Muscle of arm (tissue), 14 donors: ENCODE measurements at places on chromosomes 6 and 20. TPM values are rescaled to one million over a fixed set of nuclear protein-coding genes. Genes with fewer than 3 reads are reported as not detected.

DNA sequence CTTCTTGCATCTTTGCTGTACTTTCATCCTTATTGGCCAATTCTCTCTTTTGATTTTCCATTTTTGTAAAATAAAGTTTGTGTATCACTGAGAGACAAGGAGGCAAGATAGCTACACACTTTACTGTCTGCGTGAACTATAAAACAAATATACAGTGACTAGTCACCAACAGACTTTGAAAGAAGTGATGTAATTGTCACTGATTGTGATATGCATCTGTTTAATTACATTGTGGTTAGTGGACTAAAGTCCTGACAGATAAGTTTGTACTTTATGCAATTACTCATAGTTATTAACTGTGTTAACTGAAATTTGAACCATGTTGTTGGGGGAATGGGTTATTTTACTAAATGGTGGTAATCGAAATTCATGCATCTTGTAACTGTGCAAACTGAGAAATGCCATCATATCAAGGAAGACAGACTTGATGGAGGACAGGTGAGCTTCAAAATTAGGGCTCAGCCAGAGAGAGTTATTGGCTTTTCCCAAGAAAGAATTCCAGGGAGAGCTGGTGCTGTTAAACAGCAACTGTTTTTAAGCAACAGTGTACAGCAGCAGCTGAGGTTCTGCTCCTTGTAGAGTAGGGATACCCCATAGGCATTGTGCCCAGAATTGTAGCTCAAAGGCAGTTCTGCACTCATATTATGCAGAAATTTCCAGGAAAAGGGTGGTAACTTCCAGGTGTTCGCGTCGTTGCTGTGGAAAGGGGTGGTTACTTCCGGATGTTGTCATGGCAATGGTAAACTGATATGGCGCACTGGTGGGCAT is 62.9 kb downstream of the EFHC1 start:
- no peak for DNase-seq

PACRG gene
- not detected for polyA plus RNA-seq

DNA sequence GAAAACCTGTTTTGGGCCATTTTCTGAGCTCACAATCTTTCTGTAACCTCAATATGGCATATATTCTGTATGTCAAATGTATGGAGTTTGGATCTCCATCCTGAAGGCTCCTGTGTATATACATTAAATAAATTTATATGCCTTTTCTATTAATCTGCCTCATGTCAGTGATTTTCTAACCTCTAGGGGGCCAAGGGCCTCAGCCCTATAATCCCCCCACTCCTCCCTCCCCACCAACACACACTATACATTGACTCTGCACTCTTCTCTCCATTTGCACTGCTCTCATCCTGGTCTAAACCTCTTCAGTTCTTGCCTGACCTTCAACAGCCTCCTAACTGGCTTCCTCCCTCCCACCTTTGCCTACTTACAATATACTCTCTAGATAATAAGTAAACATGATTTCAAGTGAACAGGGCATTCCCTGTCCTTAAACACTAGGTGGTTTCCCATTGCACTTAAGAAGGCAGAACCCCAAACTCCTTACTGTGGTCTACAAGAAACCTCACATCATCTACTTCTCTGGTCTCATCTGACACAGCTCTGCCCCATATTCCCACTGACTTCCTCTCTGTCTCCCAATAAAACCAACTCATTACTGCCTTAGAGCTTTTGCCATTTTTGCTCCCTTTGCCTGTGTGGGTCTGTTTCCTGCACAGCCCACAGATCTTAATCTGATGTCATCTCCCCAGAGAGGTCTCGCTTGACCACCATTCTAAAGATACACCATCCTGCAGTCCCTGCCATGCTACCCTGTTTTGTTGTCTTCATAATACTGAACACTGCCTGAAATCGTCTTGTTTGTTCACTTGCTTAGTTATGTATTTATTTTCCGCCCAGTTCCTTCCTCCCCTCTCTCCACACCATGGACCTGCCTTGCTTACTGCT is 213.7 kb downstream of the SYNE1 start:
- no peak for DNase-seq

GRCh38 chr6:133956416-133957049 is 3.5 kb downstream of the TBPL1 start:
- DNase-seq = no peak

DNA sequence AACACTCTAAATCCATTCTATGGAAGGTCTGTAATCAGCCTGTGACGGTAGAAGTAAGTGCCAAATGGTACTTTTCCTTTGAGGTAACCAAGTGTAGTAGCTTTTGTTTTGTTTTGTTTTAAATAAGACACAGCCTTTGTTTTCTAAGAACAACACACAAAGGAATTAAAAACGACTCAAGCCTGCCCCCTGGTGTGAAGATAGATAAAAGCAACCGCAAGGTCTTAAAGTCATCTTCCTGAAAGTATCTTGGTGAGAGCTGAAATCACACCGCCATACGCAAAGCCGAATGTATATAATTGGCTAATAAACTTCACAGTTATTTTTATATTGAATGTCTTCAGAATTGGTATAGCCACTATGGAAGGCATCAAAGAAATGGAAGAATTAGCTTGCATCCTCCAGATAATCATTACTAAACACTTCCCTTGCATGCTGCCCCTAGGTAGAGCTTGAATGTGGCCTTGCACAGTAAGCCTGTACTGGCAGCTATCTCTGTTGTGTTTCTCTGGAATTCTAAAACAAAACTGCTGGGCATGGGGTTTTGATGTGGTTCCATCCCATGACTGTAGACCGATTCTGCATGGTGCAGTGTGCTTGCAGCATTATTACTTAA is 95.6 kb downstream of the LAMP5 start:
- DNase-seq = peak; percentile 60

DNA sequence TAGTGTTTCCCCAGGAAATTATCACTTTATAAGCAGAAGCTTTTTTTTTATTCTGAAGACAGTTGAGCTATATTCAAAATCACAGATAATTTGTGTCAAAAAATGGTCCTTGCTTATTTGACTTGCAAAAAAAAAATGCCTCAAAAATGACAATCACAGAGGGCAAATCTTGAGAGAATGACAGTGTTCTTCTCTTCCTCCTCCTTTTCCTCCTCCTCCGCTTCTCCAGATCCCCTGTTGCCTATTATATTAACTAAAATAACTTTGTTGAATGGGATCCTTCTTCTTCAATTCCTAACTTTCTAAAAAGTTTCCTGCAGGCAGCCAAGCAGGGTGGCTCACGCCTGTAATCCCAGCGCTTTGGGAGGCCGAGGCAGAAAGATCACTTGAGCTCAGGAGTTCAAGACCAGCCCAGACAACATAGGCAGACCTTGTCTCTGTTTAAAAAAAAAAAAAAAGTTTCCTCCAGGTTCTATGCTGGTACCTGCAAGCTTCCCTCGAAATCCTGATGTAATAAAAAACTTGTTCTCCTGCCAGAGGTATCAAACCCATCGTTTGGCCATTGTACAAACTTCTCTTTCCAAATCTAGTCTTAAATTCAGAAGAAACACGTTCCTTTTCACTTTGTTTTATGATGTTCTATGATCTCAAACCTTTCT is 128.6 kb downstream of the IPCEF1 start:
- DNase-seq = no peak

DNA sequence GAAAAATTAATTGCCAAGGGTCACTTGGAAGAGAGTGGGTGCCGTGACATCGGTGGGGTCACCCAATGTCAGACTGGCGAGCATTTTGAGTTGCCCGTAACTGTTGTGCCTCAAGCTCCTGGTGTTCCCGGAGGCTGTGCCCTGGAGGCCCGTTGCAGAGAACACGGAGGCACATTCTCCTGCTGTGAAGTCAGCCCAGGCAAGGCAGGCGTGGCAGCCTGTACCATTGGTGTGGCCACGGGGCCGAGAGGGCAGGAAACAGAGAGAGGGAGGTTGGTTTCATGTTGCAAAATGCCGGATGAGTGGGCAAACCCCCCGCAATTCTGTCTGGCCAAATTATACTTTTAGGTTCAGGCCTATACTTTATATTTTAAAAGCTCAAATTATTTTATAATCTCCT is 81.2 kb downstream of the THBS2 start:
- no peak for DNase-seq

DNA sequence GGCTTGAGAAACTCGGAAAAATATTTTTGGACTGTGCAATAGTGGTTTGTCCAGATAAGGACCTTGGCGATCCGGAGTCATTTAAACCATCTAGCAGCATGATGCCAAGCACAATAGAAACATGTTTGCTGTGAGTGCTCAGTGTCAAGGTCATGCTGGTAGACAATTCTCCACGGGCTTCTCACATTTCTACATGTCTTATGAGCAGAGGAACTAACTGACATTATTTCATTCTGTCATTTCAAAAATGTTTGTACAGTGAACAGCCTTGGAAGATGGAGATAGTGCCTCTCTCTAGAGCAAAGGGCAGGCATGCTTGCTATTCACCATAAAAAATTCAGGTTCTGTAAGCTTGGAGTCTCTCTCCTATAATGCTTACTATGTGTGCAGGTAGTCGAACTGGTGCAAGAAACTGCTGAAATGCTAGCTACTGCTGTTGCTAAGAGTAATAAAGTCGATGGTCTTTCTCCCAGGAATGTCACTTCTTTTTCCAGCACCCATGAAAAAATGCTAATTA is 25.4 kb upstream of the CCN2 start:
- no peak for DNase-seq

GRCh38 chr6:166540631-166541331 is 45.7 kb downstream of the RAMACL start:
- no peak for DNase-seq

GRCh38 chr6:18260448-18261106 is 3.8 kb downstream of the DEK start:
- DNase-seq = no peak

GRCh38 chr20:6576726-6577125 is 190.8 kb upstream of the BMP2 start:
- DNase-seq = no peak

DNA sequence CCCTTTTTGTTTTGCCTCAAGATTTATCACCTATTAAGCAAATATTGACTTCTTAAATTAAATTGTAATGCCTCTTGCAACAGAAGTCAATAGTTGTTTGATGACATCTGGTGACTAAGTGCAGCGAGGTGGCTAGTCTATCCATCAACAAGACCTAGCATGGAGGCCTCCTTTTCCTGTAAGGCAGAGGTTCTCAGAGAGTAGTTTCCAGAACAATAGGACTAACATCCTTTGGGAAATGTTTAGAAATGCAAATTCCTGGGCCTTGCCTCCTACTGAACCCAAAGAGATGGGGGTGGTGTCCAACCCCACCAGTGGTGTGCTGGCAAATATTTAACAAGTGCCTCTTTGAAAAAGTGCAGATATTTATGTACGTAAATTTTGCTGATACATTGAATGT is 143.7 kb downstream of the SCP2D1 start:
- no peak for DNase-seq

- no peak for DNase-seq
These were observed 88.0 kb downstream of the FRK start for GRCh38 chr6:115972679-115973078.

- DNase-seq = no peak
These were observed 96.0 kb upstream of the LOC128125822 start for GRCh38 chr6:63476302-63476701.

PMEPA1 gene
- polyA plus RNA-seq = 18.3 TPM

GRCh38 chr6:6470123-6470522 is 118.4 kb upstream of the LY86 start:
- no peak for DNase-seq

BMP5 gene
- polyA plus RNA-seq = 20.8 TPM

DNA sequence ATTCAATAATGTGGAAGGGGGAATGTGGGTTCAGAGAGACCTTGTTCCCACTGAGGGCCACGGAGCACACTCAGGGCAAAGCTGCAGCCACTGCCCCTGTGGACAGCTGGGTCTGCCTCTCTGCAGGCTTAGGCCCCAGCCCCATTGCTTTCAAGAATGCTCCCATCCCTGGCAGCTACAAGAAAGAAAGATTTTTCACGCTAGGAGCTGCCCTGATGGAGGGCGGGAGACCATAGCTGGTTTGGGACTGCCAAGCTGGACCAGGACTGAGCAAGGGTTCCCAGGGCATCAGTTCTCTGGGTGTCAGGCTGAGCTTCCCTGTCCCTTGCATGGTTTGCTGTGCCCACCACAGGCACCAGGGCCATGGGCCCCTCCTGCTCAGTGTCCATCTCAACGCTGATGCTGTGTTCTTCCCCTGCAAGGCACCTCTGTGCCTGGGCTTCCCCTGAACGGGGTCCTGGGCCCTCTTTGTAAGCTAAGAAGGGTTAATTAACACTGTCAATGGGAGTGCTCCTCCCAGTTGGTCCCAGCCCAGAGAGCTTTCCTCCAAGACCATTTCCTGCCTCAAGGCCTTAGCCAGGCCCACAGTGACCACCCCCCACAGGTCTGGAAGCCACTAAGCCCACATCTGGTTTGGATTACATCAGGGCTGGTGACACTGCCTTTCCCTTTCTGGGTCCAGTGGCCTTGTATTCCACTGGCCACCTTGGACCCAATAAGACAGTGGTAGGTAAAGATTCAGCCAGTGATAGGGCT is 8.4 kb downstream of the FOXS1 start:
- no peak for DNase-seq

DNA sequence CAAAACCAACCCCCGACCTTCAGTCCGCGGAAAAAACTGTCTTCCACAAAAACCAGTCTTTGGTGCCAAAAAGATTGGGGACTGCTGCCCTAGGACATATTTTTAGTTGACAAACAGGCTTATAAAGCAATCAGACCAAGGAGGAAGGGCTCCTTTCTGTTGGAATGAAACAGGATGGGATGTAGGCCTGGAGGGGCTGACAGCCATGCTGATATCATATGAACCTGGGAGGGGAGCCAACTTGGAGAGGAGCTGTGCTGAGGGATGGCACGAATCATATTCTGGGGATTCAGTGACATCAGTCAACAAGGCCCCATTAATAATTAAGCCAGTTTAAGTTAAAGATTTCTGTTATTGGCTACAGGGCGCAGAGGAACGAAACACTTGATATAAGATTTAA is 225.4 kb upstream of the TSHZ2 start:
- peak; percentile 31 for DNase-seq

DNA sequence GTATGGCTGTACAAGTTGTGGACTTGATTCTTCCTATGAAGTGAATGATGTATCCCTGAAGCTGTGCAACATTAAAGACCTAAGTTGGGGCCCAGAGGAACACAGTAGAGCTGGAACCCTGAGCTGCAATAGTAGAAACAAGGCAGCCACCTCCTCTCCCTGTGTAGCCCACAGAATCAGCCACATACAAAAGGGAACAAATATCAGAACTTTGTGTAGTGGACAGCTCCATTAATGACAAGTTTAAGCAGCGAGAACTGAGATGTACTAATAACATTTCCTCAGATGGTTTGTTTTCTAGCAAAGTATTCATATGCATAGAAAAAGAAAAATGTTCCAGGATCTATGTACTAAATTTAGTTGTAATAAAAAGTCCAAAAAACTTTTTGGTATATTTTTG is 19.2 kb downstream of the PHACTR1 start:
- DNase-seq = no peak

GRCh38 chr20:41152108-41152757 is 14.9 kb downstream of the PLCG1 start:
- no peak for DNase-seq

AIF1 gene
- polyA plus RNA-seq = 12.8 TPM

DZANK1 gene
- polyA plus RNA-seq = 2.3 TPM

- no peak for DNase-seq
These were observed 117.9 kb downstream of the JAG1 start for GRCh38 chr20:10555865-10556308.

DNA sequence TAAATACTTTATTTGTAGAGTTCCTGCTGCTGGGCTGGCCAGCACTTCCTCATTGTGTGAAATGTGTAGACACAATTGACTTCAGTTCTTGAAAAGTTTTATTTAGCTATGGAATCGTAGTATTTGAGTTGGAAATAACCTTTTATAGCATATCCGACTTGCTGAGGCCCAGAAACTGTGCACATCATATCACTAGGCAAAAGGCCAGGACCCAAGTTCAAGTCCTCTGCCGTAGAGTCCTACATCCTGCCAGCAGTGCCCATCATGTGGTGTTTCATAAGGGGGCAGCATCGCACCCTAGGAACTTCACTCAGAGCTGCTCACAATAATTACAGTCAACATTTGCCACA is 207.7 kb upstream of the SNX9 start:
- DNase-seq = no peak
